ENCODE measurements at places on chromosomes 11 and 22.

GRCh38 chr11:114193730-114194679 is 102.2 kb upstream of the NNMT start:
- DNase-seq, result peak; percentile 7

DNA sequence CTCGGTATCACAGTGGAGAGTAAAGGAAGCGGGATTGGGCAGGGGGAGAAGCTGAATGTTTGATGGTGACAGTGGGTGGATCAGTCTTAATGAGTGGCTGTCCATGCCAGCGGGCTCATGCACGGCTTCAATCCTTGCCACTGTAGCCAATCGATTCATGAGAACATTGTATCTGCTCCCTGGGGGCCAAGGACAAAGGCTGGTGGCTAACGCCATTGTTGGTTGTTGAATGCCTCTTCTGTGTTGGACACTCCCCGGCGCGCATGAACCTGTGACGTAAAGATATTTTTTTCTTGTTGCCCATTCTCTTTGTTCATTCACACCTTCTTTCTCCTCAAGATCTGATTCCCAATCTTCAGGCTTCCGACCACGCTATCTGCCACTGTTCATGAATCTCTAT is 20.9 kb upstream of the ATXN10 start:
- no peak for DNase-seq

GRCh38 chr11:4118107-4118506 is 23.5 kb downstream of the RRM1 start:
- no peak for DNase-seq

- no peak for DNase-seq
These were observed 831 bp downstream of the CHST1 start for GRCh38 chr11:45664376-45665205.

DNA sequence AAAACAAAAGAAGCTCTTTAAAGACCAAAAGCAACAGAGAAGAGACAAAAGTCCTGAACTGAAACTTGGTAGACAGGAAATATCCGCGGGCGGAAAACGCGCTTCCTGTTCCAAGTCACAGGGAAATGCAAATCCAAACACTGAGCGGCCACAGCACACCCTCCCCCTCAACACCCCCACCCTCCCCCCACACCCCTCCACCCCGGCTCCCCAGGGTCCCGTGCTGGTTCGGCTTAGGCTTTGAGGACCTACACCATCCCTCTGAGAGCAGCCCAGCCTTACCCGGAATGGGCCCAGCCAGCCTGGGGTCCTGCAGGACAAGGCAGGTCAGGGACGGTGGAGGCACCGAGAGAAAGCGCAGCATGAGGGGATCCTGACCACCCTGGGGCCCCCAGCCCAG is 160.4 kb downstream of the BRD1 start:
- no peak for DNase-seq

DNA sequence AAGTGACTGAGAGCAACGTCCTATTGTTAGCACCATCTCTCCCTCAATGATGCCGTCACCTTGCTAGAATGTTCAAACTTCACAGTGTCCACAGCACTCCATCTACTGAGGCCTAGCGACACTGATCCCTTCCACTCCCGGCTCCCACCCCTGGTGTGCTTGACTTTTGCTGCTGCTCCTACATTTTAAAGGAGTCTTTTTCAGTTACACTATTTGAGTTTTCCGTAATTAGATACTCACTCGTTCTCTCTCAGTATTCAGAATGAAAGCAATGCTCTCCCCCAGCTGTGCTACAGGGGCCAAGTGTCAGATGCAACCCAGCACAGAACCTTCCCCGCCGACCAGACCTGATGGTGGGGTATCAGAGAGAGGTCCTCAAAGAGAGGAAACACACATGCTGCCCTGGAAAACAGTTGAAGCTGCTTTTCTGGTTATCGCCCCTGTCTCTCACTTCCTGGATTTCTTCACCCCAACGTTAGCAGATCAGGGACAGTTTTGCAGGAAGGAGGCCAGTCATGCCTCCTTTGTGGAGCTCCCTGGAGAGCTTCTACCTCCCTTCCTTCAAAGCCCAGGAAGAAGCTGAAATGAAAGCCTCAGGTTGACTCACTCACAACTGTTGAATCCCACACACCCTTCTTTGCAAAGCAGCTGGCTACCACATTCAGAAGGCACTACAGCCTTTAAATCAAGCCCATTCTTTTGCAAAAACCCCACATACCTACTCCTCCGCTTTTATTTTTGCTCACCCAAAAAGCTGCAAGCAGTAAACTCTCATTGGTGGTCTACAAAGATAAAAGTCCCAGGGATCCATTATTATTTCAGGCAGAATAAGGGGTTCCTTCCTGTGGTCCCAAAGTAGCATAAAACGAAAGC is 23.5 kb downstream of the LARGE1 start:
- DNase-seq, result no peak

GRCh38 chr11:6856871-6857270 is 6.0 kb upstream of the OR10A2 start:
- DNase-seq, result no peak

DNA sequence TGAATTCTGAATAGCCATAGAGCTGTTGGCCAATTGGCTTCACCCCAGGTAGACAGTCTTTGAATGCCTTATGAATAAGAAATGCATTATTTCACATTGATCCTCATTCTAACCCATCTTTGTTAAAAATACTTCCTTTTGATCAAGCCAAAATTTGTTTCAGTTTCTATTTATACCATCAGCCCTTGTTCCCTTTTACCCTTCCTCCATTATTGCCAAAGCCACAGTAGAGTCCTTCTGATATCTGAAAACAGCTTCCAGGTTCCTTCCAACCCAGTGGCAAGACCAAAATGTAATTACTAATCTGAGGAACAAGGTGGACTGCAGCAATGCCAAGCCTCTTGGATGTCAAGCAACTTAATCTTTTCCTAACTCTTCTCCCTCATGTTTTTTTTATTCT is 458.8 kb downstream of the BUD13 start:
- DNase-seq, result no peak

- no peak for DNase-seq
These were observed 33.4 kb upstream of the APOL5 start for GRCh38 chr22:35684270-35684700.

DNA sequence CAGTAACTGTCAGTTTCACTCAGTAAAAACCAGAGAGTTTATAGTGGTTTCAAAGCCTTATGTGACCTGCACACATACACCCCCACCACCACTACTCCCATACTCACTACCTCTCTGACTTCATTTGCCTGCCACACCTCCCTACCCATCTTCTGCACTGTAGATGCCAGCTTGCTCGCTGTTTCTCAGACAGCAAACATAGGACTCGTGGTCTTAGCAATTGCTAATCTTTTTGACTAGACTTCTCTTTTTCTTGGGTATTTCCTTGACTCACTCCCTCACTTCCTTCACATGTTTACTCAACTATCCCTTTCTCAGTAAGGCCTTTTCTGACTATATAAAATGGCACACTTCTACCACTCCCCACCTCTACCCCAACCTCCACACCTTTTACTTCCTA is 27.8 kb downstream of the CEP295 start:
- DNase-seq, result no peak

- DNase-seq, result no peak
These were observed 9.4 kb downstream of the HIPK3 start for GRCh38 chr11:33266393-33267215.
